Stimulated activated CD4-positive, alpha-beta T cell treated with anti-CD3 and anti-CD28 coated beads, Interleukin-1b, Interleukin-23, amount 100 ng/mL, for 24 hours (primary cell): ENCODE measurements at places on chromosomes 12 and 14.

- DNase-seq = peak; percentile 59
These were observed 4.7 kb downstream of the NAB2 start for GRCh38 chr12:57093415-57094207.

DNA sequence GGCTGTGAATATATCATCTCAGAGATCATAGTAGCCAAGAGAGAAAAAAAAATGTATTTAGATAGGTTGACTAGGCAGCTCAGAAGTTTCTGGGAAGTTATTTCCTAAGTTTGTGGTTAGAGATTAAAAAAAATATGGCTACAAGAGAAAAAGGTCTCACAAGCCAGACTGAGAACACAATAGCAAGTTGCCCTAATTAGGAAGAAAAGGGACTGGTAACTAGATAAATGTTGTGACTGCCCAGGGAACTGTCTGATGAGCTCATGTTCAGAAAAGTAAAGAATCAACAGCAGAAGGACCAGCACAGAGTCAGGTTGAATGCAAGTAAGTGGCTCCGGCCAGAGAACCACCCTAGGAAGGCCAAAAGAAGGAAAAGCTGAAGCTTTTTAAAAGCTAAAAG is 256.6 kb downstream of the PRKD1 start:
- DNase-seq = no peak

GRCh38 chr12:16335838-16336237 is 11.6 kb upstream of the MGST1 start:
- DNase-seq = no peak

GRCh38 chr14:100293497-100294212 is 12.6 kb downstream of the SLC25A29 start:
- DNase-seq = no peak

GRCh38 chr14:93496856-93497741 is 66.4 kb downstream of the UNC79 start:
- DNase-seq = no peak

- no peak for DNase-seq
These were observed 33.3 kb downstream of the BAZ2A start for GRCh38 chr12:56596815-56597214.

DNA sequence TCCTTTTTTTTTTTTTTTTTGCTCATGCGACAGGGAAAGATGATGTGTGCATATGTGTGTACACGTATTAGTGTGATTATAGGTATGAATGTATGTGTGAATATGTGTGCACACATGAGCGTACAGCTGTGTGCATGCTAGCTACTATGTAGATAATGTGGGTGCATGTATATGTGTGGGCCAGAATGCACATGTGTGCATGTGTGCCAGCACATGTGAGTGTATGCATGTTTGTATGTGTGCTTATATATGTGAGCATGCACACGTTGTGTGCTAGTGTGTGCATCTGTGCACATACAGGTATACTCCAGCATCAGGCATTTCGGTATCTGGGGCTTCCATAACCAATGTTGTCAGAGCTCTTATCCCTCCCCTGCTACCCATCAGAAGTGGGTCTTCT is 541.1 kb downstream of the AACS start:
- DNase-seq = no peak

DNA sequence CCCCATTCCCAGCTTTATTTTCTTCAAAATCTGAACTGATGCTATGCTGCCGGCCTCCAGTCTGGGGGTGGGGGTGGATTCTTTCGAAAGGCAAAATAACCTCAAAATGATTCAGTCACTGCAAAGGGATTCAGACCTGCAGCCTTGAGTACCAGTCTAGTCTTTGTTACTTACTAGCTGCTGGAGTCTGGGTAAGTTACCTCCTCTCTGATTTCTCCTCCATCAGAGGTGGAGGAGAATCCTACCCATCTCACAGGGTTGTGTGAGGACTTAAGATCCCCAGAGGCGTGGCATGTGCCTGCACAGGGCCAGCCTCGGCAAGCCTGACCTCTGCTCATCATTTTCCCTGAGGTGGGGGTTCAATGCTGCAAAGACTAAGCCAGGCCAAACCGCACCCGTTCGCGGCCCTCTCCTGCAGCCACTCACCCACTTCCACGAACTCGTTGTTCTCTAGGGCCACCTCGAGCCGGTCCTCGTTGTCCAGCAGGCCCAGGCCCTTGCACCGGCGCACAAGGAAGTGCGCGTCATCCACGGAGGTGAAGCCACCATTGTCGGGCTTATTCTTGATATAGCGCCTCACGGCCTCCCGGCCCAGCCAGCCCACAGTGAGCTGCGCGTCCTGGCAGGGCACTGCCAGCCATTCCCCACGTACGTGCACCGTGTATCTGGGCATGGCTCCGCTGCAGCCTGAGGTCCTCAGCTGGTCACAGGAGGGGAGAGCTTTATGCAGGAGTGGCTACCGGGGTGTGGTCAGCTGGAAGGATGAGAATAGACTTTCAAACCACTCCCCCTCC is 709 bp downstream of the HAL start:
- no peak for DNase-seq

DNA sequence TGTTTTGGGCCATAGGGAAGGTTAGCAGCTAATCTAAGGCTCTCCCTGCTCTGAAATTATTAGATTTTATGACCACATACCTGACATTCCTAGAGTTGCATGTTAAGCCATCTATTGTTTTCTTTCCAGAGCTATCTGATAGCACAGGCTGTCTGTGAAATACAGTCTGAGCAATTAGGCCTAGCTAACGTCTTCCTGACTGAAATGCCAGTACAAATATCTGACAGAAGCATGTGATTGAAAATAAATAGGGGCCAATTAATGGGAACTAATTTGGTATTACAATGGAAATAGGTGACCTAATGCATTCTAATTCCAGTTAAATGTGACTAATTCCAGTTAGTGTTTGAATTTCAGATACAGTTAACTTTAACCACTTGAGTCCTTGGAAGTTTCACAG is 115.2 kb downstream of the C12orf75 start:
- DNase-seq = no peak

- DNase-seq = no peak
These were observed 31.1 kb downstream of the APPL2 start for GRCh38 chr12:105204916-105205315.

- no peak for DNase-seq
These were observed 1118.5 kb downstream of the SLC16A7 start for GRCh38 chr12:60714141-60714900.

GRCh38 chr12:125028106-125028505 is 34.7 kb downstream of the BRI3BP start:
- DNase-seq = no peak

DNA sequence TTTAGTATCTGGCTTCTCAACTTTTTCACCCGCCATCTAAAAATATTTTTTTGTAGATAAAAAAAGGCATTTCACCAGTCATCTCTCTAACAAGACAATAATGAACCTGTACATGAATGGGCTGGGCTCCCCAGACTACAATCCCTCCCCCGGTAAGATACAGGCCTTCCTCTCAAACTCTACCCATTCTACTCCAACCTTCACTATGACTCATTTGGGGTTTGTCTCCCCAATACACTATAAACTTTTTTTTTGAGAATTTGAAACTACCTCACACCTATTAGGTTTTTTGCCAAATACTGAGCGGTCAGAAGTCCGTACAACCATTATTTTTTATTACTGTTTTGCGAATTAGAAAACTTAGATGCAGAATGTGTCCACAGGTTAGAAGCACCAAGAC is 784 bp downstream of the RPL6 start:
- no peak for DNase-seq

DNA sequence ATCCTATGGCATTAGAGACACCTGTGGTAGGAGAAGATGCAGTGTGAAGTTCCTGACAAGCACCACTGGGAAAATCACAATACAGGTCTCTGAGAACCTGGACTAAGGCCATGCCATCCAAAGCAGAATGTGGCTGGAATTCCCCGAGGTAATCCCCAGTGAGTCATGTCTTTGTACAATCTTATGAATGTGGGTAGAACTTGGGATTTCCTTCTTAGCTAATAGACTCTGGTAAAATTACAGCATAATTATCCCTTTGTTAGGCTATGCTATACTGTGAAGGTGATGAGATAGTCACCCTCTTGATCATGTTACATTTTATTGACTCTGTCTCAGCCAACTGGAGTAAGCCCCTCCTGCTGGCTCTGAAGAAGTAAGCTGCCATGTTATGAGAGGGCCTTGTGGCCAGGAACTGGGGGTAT is 224.3 kb upstream of the DCN start:
- peak; percentile 1 for DNase-seq

GRCh38 chr14:100466111-100466856 is 120.9 kb downstream of the BEGAIN start:
- no peak for DNase-seq

DNA sequence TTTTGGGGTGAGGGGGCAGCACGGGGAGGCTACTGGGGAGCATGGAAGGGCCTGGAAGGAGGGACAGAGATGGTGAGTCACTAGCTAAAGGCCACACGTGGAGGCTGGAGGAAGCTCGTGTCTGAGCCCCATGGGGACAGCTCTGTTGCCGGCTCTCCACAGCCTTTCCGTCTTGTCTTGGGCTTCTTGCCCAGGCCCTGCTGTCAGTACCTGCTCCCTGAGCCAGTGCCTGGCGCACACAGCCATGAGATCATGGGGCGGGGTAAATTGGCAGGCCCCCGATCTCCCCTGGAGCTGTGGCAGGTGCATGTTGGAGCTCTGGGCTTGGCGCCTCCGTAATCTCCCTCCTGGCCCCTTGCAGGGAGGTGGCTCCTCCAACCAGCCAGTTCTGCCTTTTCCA is 16.1 kb upstream of the KRT80 start:
- no peak for DNase-seq

DNA sequence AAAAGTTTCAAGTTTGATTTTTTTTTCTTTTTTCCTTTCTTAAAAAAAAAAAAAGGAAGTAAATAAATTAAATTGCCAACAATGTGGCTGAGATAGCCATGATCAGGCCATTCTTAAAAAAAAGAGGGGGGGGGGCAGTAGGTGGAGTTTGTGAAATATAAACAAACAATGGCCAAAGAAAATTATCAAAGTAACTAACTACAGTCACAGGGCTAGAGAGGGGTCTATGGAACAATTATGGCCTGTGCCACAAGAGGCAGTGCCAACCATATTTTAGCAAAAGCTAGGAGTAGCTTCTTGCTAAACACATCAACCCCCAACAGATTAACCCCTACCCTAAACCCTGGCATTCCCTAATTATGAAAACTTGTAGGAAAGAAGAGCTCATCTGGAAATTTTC is 16.2 kb upstream of the SMARCC2 start:
- DNase-seq = no peak

- no peak for DNase-seq
These were observed 89.2 kb downstream of the ARF6 start for GRCh38 chr14:49982082-49982481.

GRCh38 chr14:76564471-76565422 is 188.8 kb downstream of the ESRRB start:
- no peak for DNase-seq

DNA sequence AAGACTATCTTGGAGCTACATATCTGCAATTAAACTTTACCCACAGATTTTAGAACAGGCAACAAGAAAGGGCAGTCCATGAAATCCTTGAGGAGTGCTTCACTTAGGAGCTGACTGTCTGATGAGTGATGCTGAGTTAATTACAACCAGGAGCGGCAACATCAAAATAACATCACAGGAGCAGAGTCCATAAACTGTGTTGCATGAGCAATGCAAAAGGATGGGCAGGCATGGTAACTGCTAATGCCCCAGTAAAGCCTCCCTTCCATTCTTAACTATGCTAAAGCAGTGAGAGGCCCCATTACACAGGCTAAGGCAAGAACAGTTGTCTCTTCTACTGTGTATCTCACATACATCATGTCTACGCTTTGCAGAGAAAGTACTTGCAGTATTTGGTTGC is 156.6 kb downstream of the PAX9 start:
- DNase-seq = no peak

DNA sequence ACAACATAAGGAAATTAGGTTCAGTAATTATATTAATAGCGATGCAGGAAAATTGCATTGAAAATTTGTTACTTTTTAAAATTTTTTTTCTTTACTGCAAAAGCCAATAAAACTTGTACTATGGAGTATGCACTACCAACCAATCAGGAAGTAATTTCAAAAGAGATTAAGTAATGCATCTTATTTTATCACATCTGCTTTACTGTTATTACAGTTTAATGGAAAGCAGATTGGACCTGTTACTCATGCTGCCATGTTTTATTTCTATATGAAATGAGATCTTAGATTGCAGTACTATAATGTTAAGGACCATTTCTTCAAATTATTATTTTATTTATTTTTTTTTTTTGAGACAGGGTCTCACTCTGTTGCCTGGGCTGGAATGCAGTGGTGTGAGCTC is 1.7 kb upstream of the STRN3 start:
- no peak for DNase-seq

GRCh38 chr12:49705479-49706134 is 1.6 kb downstream of the FMNL3 start:
- no peak for DNase-seq

- DNase-seq = no peak
These were observed 14.7 kb upstream of the TEAD4 start for GRCh38 chr12:2944401-2945047.

DNA sequence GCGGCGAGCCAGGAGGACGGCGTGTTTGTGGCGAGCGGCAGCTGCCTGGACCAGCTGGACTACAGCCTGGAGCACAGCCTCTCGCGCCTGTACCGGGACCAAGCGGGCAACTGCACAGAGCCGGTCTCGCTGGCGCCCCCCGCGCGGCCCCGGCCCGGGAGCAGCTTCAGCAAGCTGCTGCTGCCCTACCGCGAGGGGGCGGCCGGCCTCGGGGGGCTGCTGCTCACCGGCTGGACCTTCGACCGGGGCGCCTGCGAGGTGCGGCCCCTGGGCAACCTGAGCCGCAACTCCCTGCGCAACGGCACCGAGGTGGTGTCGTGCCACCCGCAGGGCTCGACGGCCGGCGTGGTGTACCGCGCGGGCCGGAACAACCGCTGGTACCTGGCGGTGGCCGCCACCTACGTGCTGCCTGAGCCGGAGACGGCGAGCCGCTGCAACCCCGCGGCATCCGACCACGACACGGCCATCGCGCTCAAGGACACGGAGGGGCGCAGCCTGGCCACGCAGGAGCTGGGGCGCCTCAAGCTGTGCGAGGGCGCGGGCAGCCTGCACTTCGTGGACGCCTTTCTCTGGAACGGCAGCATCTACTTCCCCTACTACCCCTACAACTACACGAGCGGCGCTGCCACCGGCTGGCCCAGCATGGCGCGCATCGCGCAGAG is 873 bp downstream of the PLXNC1 start:
- peak; percentile 14 for DNase-seq

GRCh38 chr14:64338616-64339316 is 44.6 kb upstream of the ESR2 start:
- peak; percentile 86 for DNase-seq
